ENCODE measurements at places on chromosomes 3 and 15.
A peak's percentile ranks its signal among the peaks of the same experiment; 100 is the strongest.

- DNase-seq = peak; percentile 75
Observed at GRCh38 chr3:159619341-159619885, 369.2 kb upstream of the IL12A start.

GRCh38 chr3:172626021-172626640 is 84.7 kb downstream of the NCEH1 start:
- peak; percentile 68 for DNase-seq

DNA sequence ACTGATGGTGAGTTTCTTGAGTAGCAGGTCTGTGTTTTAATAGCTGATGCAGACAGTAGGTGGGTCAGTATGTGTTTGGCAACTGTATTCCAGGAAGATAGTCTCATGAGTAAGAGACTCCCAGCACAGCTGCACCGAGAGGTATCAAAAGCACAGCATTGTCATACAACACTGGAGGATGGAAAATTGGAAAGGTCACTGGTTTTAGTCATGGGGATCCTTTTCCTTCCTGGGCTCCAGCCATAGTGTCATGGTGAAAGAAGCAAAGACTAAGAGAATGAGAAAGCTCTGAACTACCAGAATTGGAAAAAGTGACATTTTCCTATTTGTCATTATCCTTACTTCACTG is 61.5 kb downstream of the P3H2 start:
- DNase-seq = peak; percentile 53

- peak; percentile 6 for DNase-seq
Observed at GRCh38 chr3:190912736-190913135, 50.2 kb upstream of the GMNC start.

Measured in astrocyte of the spinal cord (primary cell).